ENCODE measurements at places on chromosomes 1 and 21.

- DNase-seq = no peak
These were observed 77.0 kb downstream of the HMCN1 start for GRCh38 chr1:185811073-185811709.

DNA sequence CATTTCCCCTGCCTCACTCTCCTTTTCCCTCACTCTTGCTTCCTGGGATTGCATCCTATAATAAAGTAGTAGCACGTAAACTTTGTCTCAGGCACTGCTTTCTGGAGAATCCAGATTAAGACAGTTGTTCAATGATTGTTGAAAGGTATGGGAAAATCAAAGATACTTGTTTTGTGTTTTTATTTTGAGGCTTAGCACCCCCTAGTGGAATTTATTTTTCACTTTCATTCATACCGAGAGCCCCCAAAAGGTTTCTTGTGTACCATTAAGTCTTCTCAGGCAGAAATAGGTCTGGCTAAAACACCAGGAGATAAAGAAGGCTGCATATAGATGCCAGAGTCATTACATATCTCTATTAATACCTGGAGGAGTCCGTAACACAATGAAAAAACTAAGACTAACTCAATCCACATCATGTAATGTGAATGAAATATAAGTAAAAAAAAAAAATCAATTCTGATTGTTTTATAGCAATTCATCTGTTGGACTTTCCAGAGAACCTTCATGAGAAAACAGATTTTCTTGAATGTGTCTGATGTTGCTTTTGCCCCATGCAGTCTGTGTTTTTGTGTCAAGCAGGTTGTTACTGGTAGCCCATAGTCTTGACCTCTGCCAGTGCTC, 103.5 kb downstream of the RPE65 start:
- no peak for DNase-seq

DNA sequence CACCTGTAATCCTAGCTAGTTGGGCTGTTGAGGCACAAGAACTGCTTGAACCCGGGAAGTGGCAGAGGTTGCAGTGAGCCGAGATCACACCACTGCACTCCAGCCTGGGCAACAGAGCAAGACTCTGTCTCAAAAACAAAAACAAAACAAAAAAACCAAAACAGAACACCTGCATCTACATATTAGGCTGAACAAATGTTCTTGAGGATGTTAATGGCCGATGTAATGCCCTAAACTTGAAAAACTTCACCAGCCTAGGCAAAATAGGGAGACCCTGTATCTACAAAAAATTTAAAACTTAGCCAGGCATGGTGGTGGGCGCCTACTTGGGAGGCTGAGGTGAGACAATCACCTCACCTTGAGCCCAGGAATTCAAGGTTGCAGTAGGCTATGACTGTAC, 17.8 kb downstream of the GPBP1L1 start:
- no peak for DNase-seq

DNA sequence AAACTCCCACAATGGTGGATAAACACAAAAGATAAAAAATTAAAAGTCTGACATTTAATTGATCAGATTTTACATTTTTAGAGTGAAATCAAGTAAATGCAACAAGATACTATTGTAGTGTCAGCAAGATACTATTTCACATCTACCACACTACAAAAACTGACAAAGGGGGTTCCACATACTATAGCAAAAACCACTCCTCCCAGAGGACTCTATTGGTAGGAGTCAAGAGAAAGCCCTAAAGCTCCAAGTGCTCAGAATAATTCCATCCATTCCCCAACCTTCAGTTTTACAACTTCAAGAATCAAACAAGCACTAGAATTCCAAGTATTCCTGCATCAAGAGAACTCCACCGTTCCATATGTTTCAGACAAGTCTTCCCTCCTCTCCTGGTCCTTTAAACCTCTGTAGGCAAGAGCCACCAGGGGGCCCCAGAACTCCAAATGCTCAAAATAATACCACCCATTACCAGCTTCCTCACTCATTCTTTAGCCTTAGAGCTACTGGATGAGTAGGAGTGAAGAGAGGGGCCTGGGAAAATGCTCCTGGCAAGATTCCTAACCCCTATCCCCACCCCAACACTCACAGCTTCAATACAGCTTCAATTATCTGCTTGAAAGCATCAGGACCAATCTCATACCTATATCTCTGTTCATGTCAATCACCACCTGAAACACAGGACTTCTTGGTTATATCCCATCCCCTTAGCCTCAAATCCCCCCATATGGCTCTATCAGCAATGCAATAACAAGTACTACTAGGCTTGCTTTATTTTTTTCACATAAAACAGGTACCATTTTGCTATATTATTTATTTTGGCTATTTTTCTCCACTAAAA, 9.9 kb downstream of the TOR1AIP2 start:
- no peak for DNase-seq

- no peak for DNase-seq
These were observed 24.6 kb downstream of the CR1L start for GRCh38 chr1:207669528-207670009.

DNA sequence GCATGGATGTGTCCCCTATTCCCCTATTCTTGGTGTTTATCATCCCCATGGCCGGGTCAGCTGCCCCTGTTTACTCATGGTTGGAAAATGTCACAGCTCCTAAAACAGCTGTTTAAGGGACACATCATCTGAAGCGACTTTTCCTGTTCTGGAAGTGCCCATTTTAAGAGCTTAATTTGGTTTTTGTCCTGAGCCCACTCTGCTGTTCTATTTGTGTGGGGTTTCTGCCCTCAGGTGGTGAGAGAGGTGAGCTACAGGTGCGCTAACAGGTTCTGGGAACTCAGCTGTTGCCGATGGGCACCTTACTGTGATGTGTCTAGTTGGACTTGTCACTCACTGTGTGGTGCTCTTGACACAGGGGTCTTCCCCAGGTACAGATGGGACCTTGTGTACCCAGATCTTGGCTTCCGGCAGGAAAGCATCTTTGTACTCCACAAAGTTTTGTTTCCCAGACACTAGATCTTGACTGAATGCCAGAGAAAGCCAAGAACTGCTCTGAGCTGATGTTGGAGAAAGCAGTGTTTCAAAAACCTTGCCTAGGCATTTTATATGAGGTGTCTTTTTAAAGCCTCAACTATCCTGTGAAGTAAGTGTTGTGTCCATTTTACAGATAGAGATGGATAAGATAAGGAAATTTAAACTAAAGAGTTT, 59.0 kb upstream of the CD1D start:
- DNase-seq = no peak

GRCh38 chr21:32186804-32187203, 92.0 kb downstream of the MIS18A start:
- DNase-seq = no peak

DNA sequence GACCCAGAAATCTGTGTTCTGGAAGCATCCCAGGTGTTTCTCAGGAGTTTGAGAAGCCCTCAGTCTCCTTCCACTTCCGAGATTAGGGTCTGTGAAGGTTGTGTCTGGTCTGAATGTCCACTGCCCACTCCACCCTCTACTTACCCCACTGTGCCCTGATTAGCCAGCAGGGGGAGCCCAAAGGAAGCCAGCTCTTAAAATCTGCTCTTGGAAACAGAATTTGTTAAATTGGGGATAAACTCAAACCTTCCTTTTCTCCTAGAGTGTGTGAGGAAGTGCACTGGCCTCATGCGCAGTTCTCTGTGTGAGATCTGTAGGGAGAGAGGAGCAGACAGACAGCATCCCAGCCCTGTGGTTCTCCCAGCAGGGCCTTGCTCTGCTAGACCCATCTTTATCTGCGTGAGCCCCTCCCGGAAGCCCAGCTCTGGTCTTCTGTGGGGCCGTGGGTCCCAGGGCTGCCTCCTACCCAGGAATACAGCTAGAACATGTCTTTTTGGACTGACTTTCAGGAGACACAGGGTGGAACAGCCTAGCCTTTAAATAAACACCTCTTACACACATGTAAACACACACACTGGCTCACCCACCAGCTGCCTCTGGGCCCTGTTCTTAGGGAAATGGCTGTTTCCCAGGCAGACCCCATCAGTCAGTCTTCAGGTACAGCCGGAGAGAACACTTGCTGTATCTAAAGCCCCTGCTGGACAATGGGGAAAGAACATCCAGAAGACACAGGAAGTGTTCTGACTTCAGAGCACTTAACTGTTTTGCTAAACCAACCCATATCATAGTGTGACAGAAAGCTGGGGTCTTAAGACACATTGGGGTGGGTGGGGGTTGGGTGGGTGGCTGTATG, 52.2 kb downstream of the SMYD2 start:
- DNase-seq = no peak

- no peak for DNase-seq
These were observed 125.2 kb upstream of the ZNF648 start for GRCh38 chr1:182186757-182187146.

DNA sequence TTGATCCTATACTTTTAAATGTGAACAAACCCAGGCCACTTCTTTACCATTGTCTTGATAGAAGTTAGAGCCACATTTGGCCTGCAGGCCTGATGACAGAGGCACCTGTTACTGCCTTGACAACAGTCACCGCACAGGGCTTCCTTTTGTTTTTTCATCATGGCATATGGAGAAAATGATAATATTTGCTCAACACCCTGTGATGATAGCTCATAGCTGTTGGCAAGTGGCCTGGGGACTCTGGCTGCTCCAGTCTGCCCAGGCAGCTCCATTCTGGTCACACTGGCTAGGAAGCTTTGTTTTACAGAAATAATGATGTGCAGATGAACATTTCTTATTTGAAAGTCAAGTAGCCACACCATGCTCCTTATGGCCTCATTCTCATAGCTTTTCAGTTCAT, 89.6 kb upstream of the GPR88 start:
- DNase-seq = no peak

- no peak for DNase-seq
These were observed 1.8 kb downstream of the CELA2B start for GRCh38 chr1:15477646-15478212.

GRCh38 chr1:42118125-42118524, 35.1 kb upstream of the GUCA2B start:
- DNase-seq = no peak

DNA sequence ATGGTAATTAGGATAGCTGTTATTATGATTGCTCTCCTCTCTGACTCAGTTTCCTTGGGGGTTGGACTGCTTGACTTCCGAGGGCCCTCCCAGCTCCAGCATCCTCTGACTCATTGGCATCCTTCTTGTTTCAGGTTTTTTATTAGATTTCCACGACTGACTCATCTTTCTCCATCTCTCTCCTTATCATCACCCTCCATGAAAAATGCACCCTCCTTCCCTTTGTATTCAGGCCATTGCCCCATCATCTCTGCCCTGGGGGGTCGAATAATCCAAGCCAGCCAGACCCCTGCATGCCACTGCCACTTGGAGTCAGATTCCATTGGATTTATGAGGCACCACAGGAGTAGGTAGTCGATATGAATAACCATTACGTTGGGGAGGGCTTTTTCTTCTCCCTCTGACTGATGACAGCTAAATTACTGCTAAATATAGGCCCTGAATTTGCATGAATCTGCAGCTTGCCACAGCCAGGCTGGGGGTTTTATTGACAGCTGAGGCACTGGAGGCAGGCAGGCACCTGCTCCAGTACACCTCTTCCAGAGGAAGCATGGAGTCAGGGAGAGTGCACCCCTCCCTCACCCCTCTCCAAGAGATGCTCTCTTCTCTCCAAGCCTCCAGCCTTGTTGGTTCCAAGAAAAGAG, 91.7 kb downstream of the C1orf94 start:
- no peak for DNase-seq

GRCh38 chr21:45391743-45392572, 13.0 kb upstream of the COL18A1 start:
- no peak for DNase-seq

GRCh38 chr1:156504438-156504813, 3.9 kb upstream of the MEF2D start:
- DNase-seq = no peak

DNA sequence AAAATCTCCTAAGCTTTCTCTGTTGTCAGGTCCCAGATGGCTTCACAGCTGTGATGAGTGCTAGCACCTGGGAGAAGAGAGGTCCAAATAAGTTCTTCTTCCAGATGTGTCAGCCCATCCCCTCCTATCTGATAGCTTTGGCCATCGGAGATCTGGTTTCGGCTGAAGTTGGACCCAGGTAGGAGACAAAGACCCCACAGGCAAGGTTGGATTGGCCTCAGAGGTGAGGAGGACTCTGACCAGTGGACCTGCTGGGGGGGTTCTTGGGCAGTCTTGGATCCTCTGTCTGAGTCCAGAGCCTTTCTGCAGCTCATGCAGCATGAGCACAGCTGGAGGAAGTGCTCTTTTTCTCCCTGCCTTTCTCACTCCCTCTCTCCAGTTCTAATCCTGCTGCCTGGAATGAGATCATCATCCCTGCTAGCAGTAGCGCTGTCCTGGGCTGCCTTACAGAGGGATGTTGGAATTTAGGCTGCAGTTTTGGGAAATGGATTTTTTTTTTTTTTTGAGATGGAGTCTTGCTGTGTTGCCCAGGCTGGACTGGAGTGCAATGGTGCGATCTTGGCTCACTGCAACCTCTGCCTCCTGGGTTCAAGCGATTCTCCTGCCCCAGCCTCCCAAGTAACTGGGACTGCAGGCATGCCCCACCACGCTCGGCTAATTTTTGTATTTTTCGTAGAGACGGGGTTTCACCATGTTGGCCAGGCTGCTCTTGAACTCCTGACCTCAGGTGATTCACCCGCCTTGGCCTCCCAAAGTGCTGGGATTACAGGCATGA, 7.1 kb downstream of the RNPEP start:
- DNase-seq = no peak

- DNase-seq = no peak
These were observed 4.5 kb downstream of the PLXNA2 start for GRCh38 chr1:208239473-208240381.
